ENCODE measurements at places on chromosomes 1 and 21.

DNA sequence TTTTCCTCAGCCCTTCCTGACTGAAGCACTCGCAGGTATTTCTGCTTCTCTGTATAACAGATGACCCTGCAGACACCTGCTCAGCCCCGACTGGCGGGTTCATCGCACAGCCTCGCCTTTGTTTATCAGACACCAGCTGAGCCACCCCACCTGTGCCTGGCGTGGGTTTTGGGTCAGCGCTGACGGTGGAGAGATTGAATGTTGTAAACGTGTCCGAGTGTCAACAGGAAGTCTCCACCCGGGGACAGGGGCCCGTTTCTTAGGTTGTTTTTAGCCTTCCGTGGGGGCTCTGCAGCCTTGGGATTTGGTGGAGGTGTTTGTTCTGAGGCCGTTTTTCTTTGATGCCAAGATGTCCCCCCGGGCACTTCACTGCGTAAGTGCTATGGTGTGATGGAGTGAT lies 60.1 kb downstream of the COL18A1 start:
- DNase-seq: no peak

GRCh38 chr1:70737125-70737524 lies 310.5 kb downstream of the PTGER3 start:
- no peak for DNase-seq

DNA sequence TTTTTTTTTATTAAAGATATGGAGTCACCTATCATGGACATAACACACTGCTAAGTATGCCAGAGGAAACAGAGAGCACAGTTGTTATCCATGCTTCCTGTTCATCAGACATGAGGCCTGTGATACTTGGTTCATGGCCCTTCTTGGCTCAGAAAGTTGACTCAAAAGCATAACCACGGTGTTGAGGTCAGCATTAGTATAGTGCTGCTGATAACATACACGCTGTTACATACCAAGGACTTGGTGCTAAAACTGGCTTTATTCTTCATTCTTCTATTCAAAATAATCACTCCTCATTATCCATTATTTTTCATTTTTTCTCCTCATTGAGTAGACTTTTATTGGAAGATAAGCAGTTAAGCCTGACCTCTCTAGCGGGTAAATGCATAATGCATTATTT lies 464.1 kb downstream of the ADGRL2 start:
- no peak for DNase-seq

DNA sequence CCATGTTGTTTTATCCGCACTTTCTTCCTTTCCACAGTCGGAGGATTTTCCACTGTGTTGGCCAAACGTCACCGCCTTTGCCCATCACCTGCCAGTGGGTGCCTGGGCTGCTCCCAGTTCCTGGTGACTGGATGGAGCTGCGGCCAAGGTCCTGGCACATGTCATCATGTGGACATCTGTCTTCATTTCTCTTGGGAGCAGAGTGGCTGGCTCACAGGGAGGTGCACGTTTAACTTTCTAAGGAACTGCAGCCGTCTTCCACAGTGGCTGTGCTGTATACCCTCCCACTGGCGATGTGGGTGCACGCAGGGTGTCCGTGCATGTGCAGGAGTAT lies 19.5 kb upstream of the RNF223 start:
- DNase-seq: no peak

- no peak for DNase-seq
Observed at GRCh38 chr1:116827607-116828105, 73.4 kb downstream of the CD2 start.

- no peak for DNase-seq
Observed at GRCh38 chr1:69697340-69697739, 129.6 kb downstream of the LRRC7 start.

- no peak for DNase-seq
Observed at GRCh38 chr1:203295796-203296195, 9.5 kb upstream of the BTG2 start.

Measured in activated T-cell treated with anti-CD3 and anti-CD28 coated beads for 1 hour (primary cell).